ENCODE measurements at places on chromosomes 1 and 21. TPM values are rescaled to one million over a fixed set of nuclear protein-coding genes. Genes with fewer than 3 reads are reported as not detected.

Gene HSF2BP
- 0.22 TPM for polyA plus RNA-seq

Gene GJB5
- not detected for polyA plus RNA-seq

Gene OTUD3
- 1.3 TPM for polyA plus RNA-seq

Gene CHAF1B
- polyA plus RNA-seq, result 5.0 TPM

Gene AGMAT
- polyA plus RNA-seq, result 0.31 TPM

Gene LCE1C
- polyA plus RNA-seq, result not detected

Gene MFAP2
- 162 TPM for polyA plus RNA-seq

Gene LHX8
- polyA plus RNA-seq, result 0.47 TPM

Gene KISS1
- polyA plus RNA-seq, result 0.21 TPM

Gene ILDR2
- polyA plus RNA-seq, result 5.0 TPM
